ENCODE measurements at places on chromosomes 2 and 18.

DNA sequence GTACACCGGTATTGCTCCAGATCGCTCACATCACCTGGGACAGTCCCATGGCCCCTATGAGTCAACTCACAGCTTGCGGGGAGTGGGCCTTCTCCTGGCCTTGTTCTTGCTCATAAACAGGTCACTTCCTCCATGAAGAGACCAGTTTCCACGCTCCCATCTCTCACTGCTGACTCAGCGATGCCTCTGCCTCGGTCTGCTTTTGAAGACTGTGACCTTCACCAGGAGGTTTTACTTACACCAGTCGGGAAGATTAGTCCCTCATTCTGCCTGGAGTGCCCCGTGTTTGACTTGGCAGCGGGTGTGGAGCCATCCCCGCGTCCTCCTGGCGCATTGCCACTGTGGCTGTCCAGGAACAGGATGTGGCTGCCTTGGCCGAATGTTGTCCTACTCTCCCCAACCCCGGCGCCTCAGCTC lies 159.8 kb downstream of the RHBDD1 start:
- no peak for DNase-seq

- DNase-seq: no peak
These were observed 31.6 kb upstream of the ALK start for GRCh38 chr2:29952973-29953372.

GRCh38 chr2:170827841-170828532 lies 11.3 kb downstream of the GAD1 start:
- no peak for DNase-seq

DNA sequence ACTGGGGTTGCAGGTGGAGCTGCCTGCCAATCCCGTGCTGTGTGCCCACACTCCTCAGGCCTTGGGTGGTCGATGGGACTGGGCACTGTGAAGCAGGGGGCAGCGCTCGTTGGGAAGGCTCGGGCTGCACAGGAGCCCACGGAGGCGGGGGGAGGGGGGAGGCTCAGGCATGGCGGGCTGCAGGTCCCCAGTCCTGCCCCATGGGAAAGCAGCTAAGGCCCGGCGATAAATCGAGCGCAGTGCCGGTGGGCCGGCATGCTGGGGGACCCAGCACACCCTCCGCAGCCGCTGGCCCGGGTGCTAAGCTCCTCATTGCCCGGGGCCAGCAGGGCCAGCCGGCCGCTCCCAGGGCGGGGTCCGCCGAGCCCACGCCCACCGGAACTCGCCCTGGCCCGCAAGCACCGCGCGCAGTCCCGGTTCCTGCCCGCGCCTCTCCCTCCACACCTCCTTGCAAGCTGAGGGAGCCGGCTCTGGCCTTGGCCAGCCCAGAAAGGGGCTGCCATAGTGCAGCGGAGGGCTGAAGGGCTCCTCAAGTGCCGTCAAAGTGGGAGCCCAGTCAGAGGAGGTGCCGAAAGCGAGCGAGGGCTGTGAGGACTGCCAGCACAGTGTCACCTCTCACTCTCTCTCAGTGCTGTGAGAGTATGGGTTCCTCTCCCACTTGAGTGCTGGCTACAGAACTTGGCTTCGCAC lies 1210.6 kb upstream of the NXPH2 start:
- DNase-seq: no peak

DNA sequence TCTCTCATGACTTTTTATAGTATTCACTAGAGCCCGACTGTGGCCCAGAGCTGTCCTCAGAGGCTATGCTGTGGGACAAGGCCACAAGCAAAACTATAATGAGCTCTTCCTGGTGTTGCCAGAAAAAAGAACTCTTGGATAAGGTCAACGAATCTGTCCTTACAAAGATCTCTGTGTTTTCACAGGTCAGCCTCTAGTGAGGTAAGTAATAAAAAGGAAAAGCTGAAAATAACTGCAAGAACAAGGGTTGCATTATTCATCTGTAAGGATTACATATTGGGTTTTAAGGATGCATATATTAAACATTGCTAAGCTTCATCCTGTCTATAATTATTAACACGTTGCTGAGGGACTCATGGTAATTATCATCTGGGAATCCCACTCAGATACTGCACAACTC lies 62.8 kb upstream of the ATL2 start:
- DNase-seq: no peak

- no peak for DNase-seq
These were observed 27.8 kb upstream of the XDH start for GRCh38 chr2:31442376-31442775.

GRCh38 chr2:200340508-200341224 lies 34.2 kb downstream of the SPATS2L start:
- no peak for DNase-seq

DNA sequence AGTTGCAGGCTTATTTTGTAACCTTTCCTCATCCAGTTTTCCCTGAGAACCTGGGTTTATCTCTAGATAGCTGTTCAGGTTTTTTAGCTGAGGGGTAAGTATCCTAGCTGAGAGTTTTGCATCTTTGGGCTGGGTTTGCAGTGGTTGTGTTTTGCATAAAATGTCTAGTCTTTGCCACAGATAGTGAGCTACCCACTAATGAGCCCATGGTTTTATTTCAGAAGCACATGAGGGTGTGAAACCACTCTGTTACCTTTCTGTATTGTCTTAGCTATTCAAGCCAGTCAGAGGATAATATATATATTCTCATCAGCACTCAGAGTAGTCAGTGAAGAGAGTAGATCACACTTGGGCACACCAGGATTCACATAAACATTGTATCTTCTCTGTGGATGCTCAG lies 24.6 kb upstream of the TXNDC2 start:
- no peak for DNase-seq

DNA sequence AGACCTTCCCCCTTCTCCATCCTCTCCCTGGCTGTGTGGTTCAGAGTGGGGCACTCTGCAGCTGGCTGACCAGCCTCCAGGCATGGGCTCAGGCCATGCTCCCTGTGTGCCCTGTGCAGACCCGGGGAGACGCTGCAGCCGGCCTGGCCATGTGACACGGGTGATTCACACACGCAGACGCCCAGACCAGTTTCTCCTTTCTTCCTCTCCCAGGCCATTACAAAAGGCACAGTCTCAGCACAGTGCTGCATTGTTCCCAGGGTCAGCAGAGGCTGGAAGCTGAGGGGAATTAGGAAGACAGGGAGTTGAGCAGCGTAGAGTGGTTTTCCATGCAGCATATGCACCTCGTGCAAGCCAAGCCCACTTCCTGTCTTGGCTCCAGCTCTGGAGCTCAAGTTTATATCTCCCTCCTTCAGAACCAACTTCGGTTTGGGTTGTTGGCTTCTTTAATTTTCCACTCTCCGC lies 288.5 kb downstream of the TNS1 start:
- no peak for DNase-seq

- no peak for DNase-seq
These were observed 164.9 kb upstream of the SALL3 start for GRCh38 chr18:78814766-78815165.

- DNase-seq: no peak
These were observed 60.0 kb upstream of the DTNA start for GRCh38 chr18:34650121-34650545.

DNA sequence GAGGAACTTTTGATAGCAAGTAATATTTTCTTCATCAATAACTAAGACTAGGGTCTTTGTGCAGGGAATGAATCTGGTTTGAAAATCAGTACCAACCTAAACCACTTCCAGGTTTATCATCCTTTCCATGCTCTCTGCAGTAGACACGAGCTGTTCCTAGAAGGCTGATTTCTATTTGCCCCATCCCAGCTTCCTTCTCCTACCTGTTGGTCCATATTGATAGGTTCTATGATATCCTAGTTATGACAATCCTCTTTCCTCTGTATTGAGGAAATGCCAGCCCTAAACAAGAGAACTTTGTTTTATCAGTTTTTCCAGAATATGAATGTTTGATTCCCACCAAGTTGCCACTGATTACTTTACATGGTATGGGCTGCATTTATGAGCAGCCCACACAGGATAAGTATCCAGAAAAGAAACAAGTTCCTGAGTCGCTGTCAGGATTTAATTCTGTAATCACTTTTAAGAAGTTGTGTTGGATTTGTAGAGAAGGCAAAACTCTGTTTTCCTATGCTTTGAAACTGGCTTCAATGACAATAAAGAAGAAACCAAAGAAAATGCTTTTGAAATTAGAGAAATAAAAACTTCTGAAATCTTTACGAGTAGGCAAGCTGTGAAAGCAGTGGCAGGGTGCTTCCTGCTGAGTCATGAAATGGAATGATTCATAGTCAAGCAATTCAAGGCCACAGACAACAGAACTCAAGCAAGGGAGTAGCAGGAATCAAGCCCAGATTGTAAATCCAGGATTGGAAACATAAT lies 37.3 kb upstream of the TANK start:
- DNase-seq: no peak

DNA sequence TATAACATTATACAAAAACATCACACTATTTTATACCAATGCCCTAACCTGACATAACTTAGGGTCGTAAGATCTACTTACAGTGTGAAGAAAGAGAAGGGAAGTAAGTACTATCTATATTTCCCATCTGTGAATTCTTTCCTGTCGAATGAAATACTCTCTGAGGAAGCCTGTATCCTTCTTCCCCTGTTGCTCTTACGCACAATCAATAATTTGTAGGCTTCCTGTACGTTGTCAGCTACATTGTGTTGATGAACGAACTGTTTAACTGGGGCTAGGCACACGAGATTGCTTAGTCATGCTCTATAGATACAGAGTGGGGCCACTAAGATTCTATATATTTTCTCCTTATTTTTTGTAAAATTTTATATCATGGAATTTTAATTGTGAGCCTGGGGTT lies 1125.0 kb upstream of the CELF4 start:
- DNase-seq: no peak

DNA sequence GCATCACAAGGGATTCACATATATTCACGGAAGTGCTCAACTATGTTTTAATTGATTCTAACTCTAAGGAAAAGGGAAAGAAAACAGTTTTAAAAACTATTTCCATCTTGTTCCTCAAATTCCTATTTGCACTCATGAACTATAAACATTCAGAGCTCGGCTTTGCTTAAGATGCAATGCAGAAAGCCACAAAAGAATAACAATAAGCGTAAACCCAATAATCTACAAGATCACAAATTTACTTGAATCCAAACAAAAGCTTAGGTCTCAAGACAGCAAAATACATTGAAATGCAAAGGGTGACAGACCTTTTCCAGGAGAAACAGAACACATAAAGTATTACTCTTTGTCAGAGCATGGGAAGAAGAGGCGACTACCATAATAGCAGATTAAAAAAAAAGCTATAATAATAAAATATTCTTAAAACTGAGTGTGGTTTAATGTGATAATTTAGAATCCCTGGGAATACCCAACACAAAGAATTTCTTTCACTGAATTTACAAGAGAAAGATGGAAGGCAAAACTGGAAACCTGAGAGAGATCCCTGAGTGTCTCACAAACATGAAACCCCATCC lies 1094.9 kb downstream of the LRP1B start:
- no peak for DNase-seq

DNA sequence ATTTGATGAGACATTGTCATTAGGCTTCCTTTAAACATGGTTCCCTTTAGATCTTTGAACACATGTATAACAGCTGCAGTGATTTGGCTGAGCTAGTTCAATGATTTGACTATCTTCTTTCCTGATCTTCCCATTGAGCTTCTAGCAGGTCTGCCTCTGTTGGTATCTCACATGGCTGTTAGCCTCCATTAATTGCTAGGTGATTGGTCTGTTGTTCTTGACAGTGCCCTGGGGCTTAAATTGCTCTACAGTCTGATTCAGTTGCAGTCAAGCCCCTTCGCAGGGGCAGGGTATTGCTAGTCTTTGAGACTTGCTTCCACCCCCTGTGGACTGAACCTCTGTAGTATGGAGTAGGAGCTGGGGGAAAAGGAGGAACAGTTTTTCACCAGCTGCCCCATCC lies 24.1 kb downstream of the SKA1 start:
- DNase-seq: no peak

DNA sequence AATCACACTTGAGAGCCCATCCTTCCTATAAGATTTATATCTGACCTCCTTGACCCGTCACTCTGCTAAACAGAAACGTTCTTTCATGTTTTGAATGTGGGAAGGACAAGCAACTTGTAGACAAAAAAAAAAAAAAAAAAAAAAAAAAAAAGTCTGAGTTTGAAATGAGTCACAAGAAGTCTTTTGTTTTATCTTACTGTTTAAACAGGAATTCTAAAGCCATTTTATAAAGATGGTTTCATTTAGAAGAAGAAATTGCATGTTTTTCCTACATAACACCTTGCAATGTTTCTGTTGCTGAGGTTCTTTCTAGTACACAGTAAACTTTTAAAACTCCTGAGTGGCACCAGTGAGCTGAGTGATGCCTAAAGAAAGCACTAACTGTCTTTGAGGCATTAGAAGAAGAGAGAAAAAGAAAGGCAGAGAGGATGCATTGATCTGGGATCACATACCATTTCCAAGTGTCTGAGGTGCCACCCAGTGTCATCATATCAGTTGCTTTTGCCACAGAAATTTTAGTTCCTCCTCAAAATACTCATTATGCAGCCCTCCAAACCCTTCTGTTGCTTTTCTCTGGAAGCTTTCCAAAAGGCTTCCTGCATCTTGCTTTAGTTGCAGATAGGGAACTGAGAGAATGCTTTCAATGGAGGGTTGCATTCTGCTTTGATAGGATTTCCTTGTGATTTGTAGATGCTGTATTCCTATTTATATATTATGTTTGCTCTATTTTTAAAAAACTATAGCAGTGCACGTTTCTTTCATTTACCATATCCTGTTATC lies 69.1 kb downstream of the ACVR2A start:
- DNase-seq: no peak

Measured in activated T-cell treated with anti-CD3 and anti-CD28 coated beads, Interleukin-2, amount 50 U/mL, for 1 hour (primary cell).